Mesothelial cell of epicardium (in vitro differentiated cells): ENCODE measurements at places on chromosomes 3 and 15. TPM values are rescaled to one million over a fixed set of nuclear protein-coding genes. Genes with fewer than 3 reads are reported as not detected.

- no peaks in the 10 kb centered on the region for H3K27me3 ChIP-seq
- H3K36me3 ChIP-seq: peaks cover 5% of the 10 kb centered on the region
- H3K4me3 ChIP-seq: no peak overlapping the region
- no peak overlapping the region for H3K27ac ChIP-seq
- peaks cover 30% of the 10 kb centered on the region for H3K4me1 ChIP-seq
Measured at GRCh38 chr3:78255403-78255802, 1215.5 kb downstream of the ROBO2 start.

DNA sequence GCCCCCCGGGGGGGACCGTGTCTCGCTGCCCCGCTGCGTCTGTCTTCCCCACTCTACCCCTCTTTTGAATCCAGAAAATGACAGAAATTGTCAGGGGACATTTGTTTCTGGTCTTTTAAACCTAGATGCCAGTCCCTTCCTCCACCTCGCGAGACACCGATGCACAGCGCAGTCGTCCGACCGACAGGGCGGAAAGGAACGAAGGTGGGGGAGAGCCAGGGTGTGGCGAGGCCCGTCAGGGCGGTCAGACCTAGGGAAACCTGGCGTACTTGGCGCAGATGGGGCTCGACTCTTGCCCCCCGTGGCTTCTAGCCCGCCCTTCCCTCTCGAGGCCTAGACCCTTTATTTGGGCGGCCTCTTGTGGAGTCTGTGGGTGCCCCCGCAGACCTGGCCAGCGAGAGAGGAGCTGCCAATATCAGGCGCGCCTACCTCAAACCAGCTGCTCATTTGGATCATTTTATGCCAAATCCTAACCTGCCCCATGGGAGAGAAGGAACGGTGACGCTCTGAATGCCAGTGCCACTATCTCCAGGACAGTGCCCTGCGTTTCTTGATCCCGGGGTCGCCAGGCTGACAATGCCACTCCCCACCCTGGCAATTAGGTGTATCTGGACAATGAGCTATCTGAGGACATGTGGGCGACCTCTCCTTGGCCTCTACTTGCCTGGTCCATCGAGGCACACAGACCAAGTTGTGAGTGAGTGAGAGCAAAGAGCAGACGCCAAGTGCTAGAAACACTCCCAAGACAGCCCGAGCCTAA lies 500 bp upstream of the RAB6B start:
- peaks cover 6% of the 10 kb centered on the region for H3K4me1 ChIP-seq
- DNase-seq: no peak
- H3K4me3 ChIP-seq: peak overlapping the region; percentile 87
- no peaks in the 10 kb centered on the region for H3K36me3 ChIP-seq
- peak overlapping the region; percentile 86 for H3K27ac ChIP-seq

DNA sequence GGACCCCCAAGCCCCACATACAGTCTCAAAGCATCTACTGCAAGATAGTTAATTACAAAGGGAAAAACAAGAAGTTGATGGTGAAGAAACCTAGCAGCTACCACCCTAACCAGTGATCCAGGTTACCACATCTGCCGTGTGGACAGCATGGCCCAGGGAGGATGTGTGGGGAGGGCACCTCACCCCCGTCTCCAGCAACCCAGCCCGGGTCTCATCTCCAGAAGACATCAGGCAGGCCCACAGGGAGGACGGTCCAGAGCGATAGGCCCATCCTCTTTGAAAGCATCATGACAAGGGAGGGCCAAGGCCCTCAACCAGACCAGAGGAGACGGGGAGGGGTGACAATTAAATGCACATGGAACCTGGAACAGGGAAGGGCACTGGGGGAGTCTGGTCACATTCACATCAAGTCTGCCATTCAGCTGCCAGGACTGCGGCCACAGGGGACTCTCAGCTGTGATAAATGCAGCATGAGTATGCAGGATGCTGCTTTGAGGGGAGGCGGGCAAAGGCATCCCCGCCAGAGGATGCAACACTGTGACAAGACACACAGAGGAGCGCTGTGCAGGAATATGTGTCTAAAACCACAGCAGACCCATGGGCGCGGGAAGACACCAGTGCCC lies 18.8 kb downstream of the ZXDC start:
- no peak overlapping the region for H3K4me3 ChIP-seq
- peaks cover 20% of the 10 kb centered on the region for H3K36me3 ChIP-seq
- no peak for DNase-seq
- no peak overlapping the region for H3K27ac ChIP-seq

DNA sequence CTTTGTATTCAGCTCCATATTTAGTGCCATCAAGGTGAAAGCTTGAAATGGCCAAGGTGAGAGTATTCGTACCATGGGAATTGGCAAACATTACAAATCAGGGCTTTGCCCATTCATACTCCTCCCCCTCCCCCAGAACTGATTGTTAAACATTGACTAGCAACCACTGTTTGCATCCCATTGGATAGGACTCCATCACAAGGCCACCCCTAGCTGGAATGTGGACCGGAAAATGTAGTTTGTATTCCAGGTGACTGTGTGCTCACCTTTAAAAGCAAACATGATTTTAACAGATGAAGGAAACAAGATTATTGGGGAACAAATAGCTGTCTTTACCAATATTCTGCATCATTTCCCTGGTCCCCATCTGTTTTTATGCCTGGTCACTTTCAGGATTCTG lies 14.1 kb downstream of the ST3GAL6 start:
- no peak overlapping the region for H3K27ac ChIP-seq
- H3K4me3 ChIP-seq: no peak overlapping the region
- no peaks in the 10 kb centered on the region for H3K27me3 ChIP-seq
- DNase-seq: no peak
- peaks cover 2% of the 10 kb centered on the region for H3K36me3 ChIP-seq
- peaks cover 5% of the 10 kb centered on the region for H3K4me1 ChIP-seq

GRCh38 chr15:72163719-72164118 lies 33.9 kb downstream of the GRAMD2A start:
- peaks cover 15% of the 10 kb centered on the region for H3K4me1 ChIP-seq
- DNase-seq: no peak
- no peak overlapping the region for H3K4me3 ChIP-seq
- H3K36me3 ChIP-seq: no peaks in the 10 kb centered on the region

DNA sequence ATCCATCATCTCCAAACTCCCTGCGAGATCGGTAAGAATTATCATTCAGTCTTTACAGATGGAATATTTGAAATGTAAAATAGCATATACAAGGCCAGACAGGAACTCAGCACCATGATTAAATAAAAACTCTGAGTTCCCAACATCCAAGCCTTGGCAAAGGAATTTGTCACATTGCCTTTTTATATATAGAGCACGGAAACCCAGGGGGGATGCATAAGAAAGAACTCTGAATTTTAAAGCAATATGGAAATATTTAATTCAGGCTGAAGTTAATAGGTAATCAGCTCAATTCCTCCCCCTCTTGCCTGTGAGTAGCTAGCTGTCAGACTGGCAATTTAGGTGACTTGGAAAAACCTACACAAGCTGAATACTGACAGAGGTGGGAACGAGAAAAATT lies 217.9 kb upstream of the KCNMB2 start:
- peaks cover 2% of the 10 kb centered on the region for H3K36me3 ChIP-seq
- DNase-seq: no peak
- no peak overlapping the region for H3K27ac ChIP-seq
- no peak overlapping the region for H3K4me3 ChIP-seq
- peaks cover 60% of the 10 kb centered on the region for H3K4me1 ChIP-seq
- H3K27me3 ChIP-seq: no peaks in the 10 kb centered on the region

DNA sequence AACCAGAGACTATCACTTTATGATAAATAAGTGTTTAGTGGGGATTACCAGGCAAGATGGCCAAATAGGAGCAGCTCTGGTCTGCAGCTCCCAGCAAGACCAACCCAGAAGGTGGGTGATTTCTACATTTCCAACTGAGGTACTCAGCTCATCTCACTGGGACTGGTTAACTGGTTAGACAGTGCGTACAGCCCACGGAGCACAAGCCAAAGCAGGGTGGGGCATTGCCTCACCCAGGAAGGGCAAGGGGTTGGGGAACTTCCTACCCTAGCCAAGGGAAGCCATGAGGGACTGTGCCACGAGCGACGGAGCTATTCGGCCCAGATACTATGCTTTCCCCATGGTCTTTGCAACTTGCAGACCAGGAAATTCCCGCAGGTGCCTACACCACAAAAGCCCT lies 171.0 kb downstream of the CTNNB1 start:
- no peak for DNase-seq
- H3K4me1 ChIP-seq: peaks cover 8% of the 10 kb centered on the region
- no peak overlapping the region for H3K4me3 ChIP-seq
- no peaks in the 10 kb centered on the region for H3K27me3 ChIP-seq

GRCh38 chr3:105845488-105845887 lies 23.3 kb downstream of the CBLB start:
- DNase-seq: no peak
- no peak overlapping the region for H3K4me3 ChIP-seq
- peaks cover 21% of the 10 kb centered on the region for H3K36me3 ChIP-seq
- peak overlapping the region; percentile 77 for H3K27ac ChIP-seq
- H3K4me1 ChIP-seq: peaks cover 43% of the 10 kb centered on the region
- H3K27me3 ChIP-seq: no peaks in the 10 kb centered on the region

DNA sequence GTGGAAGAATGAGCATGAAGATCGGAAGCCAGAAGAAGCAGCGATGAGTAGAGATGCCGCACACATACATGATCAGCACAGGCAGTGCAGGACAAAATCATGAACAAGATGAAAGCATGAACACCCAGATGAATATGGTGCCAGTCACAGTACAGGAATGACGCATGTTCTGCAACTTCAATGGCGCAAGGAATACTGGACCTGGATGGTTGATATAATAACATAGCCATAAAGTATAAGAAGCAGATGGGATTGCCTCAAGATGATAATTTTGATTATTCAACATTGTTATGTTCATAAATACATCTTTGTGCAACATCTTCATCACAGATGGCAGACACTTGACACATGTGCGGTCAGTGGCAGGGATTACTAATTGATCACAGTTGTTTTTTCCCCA lies 59.7 kb upstream of the SLCO3A1 start:
- H3K27ac ChIP-seq: no peak overlapping the region
- H3K36me3 ChIP-seq: no peaks in the 10 kb centered on the region
- no peaks in the 10 kb centered on the region for H3K4me1 ChIP-seq
- H3K27me3 ChIP-seq: peaks cover 31% of the 10 kb centered on the region
- DNase-seq: no peak

DNA sequence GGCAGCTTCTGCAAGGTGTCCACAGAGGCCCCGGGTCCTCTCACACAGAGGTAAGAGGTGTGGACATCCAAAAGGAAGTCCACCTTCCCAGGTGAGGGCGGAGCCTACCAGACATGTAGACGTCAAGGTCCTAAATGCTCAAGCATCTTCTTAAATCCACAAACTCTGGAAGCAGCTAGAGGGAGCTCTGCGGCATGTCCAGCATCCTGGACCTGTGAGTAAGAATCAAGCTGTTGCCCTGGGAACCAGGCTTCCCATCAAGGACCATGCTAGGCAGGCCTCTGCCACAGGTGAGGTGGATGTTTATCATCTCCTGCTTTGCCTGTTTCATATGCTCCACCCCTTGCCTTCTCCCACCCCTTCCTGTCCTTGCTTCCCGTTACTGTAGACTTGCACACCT lies 368.2 kb downstream of the GABRG3 start:
- no peak overlapping the region for H3K4me3 ChIP-seq
- peaks cover 15% of the 10 kb centered on the region for H3K4me1 ChIP-seq
- no peaks in the 10 kb centered on the region for H3K36me3 ChIP-seq
- no peak for DNase-seq
- H3K27me3 ChIP-seq: peaks cover 4% of the 10 kb centered on the region

DNA sequence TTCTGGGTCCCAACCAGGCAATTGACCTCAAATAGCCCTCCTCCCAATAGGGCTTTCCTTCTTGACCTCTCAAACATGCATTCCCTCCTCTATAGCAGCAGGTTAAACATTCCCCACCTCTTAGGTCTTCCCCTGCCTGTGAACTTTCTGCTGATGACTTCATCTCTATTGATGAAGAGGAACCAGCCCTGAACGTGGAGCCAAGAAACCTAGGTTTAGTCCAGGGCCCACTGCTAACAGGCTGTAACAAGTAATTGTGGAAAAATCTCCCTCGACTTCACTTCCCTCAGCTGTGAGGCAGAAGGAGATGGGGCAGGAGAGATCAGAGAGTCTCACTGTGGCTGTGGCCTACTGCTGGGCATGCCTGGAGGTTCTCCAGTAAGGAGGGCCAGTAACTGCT lies 24.7 kb downstream of the ILDR1 start:
- peaks cover 7% of the 10 kb centered on the region for H3K4me1 ChIP-seq
- H3K4me3 ChIP-seq: no peak overlapping the region

DNA sequence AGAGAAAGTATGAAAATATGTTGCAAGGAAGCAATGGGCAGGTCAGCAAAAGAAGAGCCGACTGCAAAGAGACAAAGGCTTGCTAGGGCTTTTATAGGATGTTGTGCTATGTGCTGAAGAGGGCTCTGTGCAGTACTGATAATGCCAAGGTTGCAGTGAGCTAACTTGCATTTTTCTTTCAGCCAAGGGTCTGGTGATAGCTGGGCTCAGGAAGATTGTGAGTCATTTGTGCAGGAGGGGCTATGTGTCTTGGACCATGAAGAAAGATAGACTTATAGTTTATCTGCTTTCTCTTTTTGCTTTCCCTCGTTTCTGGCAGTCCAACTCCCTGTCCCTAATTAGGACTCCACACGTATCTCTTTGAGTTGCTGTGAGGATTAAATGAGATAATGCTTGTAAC lies 64.5 kb upstream of the LRIG1 start:
- peaks cover 1% of the 10 kb centered on the region for H3K4me1 ChIP-seq
- no peak for DNase-seq
- H3K27ac ChIP-seq: no peak overlapping the region
- H3K4me3 ChIP-seq: no peak overlapping the region
- H3K27me3 ChIP-seq: peaks cover 3% of the 10 kb centered on the region
- peaks cover 1% of the 10 kb centered on the region for H3K36me3 ChIP-seq

- no peaks in the 10 kb centered on the region for H3K4me1 ChIP-seq
- H3K36me3 ChIP-seq: no peaks in the 10 kb centered on the region
- no peak overlapping the region for H3K4me3 ChIP-seq
- H3K27ac ChIP-seq: no peak overlapping the region
- no peak for DNase-seq
Measured at GRCh38 chr3:132160198-132160597, 125.4 kb upstream of the CPNE4 start.

DNA sequence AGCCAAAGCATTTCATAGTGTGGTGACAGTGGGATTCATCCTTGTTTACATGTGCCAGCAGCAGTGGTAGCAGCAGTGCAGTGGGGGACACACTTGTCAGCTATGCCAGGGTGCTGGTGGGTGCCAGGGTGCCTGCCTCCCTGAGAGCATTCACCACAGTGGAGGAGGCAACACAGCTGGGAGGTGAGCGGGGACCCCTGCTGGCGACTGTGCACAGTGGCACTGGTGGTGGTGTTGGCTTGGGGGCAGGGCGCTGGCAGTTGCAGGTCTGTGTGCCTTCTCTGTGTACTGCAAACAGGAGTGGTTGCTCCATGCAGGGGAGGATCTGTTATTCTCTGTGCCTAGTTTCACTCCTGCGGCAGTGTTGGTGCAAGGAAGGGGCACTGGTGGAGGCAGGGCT lies 41.2 kb downstream of the CEP63 start:
- no peak overlapping the region for H3K4me3 ChIP-seq
- no peaks in the 10 kb centered on the region for H3K4me1 ChIP-seq
- DNase-seq: no peak

The TBL1XR1 gene
- total RNA-seq: 226 to 243 TPM (median 239 TPM) in 3 replicates

The DAZL gene
- not detected in 3 replicates for total RNA-seq

The RBP2 gene
- not detected in 3 replicates for total RNA-seq

The ZNF620 gene
- total RNA-seq: 15.1 to 16.7 TPM (median 15.8 TPM) in 3 replicates

The LYSMD4 gene
- 17.2 to 18.1 TPM (median 17.2 TPM) in 3 replicates for total RNA-seq

The GP5 gene
- total RNA-seq: 0.11 to 0.16 TPM in 2 of 3 replicates, not detected in the other

The CCR9 gene
- total RNA-seq: not detected in 3 replicates

The ANKRD63 gene
- total RNA-seq: 0.31 to 0.59 TPM (median 0.44 TPM) in 3 replicates
